Spinal cord (tissue), 10 donors: ENCODE measurements at places on chromosomes 16 and 17. TPM values are rescaled to one million over a fixed set of nuclear protein-coding genes. Genes with fewer than 3 reads are reported as not detected.

DNA sequence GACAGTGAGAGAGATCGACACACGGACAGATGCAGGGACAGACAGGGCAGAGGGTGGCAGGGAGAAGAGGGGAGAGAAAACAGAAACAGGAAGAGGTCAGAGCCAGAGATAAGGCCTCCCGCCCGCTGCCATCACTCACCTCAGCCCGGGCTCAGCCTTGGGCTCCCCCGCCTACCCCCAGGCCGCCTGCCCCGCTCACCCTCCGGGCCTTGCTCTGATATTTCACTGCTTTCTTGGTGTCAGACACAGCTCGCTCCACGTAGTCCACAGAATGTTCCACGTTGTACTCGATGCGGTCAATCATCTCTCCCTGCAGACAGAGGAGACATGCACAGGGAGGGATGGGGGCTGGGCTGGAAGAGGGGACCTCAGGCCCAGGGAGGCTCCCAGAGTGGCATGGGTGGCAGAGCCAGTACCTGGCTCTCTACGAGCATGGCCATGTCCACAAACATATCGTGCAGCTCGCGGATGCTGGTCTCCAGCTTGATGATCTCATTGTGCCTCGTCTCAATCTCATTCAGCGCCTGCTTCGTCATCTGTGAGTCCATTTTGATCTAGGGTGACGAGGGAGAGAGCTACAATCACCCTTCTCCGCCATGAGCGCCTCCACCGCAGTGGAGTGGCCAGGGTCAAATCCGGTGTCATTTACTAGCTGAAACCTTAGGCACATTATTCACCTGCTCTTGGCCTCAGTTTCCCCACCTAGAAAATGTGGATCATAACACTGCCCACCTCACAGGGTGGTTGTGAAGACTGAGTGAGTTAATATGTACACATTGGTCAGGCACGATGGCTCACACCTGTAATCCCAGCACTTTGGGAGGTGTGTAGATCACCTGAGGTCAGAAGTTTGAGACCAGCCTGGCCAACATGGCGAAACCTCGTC lies 8.2 kb downstream of the HSD3B7 start:
- H3K36me3 ChIP-seq: peaks cover 81% of the 10 kb centered on the region
- no peak overlapping the region for H3K27ac ChIP-seq
- H3K4me1 ChIP-seq: peaks cover 13% of the 10 kb centered on the region
- H3K27me3 ChIP-seq: no peaks in the 10 kb centered on the region
- no peak for DNase-seq

- no peak for DNase-seq
- no peak overlapping the region for H3K27ac ChIP-seq
- no peak overlapping the region for H3K4me3 ChIP-seq
- H3K27me3 ChIP-seq: peaks cover 55% of the 10 kb centered on the region
These were observed 436.2 kb upstream of the ZFHX3 start for GRCh38 chr16:73483934-73484711.

DNA sequence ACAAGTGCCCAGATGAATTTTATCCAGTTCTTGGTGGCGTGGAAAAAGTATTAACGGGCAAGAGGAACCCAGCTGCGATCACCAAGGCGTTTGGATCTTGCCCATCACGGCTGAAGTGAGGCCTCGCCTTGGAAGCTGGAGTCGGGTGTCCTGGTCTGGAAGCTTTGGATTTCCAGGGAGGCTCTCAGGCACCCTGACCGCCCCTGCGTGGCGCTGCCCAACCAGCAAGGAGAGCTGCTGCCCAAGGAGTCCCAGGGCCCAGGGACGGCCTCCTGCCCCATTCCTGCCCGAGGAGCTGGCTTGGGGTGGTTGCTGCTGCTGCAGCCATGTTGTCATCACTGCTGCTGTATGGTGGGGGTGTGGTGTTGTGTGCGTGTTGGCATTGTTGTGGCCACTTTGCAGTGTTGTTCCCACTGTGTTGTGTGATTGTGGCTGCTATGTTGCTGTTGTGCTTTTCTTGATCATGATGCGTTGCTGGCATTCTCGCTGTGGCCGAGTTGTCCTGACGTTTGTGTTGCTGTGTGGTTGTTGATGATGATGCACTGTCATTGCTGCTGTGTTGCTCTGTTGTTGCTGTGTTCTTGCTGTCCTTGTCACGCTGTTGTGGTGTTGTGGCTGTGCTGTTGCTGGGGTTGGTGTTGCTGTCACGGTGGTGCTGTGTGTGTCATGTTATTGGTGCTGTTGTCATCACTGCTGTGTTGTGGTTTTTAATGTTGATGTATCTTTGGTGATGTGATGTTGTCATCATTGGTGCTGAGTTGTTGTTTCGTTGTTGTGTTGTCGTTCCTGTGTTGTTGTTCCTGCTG lies 318.8 kb downstream of the C16orf95 start:
- H3K36me3 ChIP-seq: no peaks in the 10 kb centered on the region
- H3K27me3 ChIP-seq: peaks cover 18% of the 10 kb centered on the region
- no peak overlapping the region for H3K4me3 ChIP-seq
- H3K27ac ChIP-seq: no peak overlapping the region
- no peak for DNase-seq
- peaks cover 9% of the 10 kb centered on the region for H3K4me1 ChIP-seq

DNA sequence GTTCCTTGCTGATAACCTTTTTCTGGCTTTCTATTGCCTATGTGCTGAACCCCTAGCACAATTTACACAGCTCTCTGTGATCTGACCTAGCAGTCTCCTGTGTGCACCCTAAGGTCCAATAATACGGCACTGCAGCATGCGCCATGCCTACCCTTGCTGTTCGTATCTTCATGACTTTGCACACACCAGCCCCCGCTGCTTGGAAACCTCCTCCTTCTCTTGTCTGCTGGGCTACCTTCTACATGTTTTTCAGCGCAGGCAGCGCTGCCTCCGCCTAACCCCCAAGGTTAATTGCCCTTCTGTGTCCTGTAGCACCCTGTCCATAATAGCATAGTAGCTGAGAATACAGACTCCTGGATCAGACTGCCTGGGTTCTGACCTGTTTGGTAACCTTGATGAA lies 1.4 kb downstream of the STARD3 start:
- H3K27ac ChIP-seq: no peak overlapping the region
- peak overlapping the region; percentile 83 for H3K4me3 ChIP-seq
- H3K4me1 ChIP-seq: peaks cover 51% of the 10 kb centered on the region

DNA sequence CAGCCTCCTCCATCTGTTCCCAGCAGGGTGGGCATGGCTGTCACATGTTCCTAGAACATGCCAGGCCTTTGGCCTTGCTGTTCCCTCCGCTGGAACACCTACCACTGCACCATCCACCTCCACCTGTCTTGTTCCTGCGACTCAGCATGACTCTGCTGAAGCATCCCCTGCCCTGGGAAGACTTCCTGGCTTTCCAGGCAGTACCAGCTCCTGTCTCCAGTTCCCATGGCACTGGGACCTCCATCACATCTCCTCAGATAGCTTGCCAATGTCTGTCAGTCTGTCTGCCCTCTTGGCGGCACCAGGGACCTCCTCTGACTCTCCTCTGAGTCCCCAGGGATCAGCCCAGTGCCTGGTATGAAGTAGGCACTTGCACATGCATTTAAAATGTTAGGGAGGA lies 15.7 kb downstream of the PDP2 start:
- H3K4me3 ChIP-seq: no peak overlapping the region
- no peaks in the 10 kb centered on the region for H3K27me3 ChIP-seq
- H3K27ac ChIP-seq: no peak overlapping the region
- no peak for DNase-seq

TMC5 gene
- 2.4 TPM for total RNA-seq

CCL16 gene
- 0.28 TPM for total RNA-seq

KRT33A gene
- total RNA-seq: not detected
